ENCODE measurements at places on chromosomes 2 and 18. TPM values are rescaled to one million over a fixed set of nuclear protein-coding genes. Genes with fewer than 3 reads are reported as not detected.

- no peak for DNase-seq
- H3K4me3 ChIP-seq, result no peak overlapping the region
- H3K36me3 ChIP-seq, result no peaks in the 10 kb centered on the region
- H3K27me3 ChIP-seq, result no peaks in the 10 kb centered on the region
- H3K27ac ChIP-seq, result no peak overlapping the region
Measured at GRCh38 chr2:151716721-151717120, 17.6 kb downstream of the NEB start.

GRCh38 chr2:33038230-33038629, 91.5 kb downstream of the LTBP1 start:
- no peaks in the 10 kb centered on the region for H3K4me1 ChIP-seq
- H3K27ac ChIP-seq, result no peak overlapping the region
- no peak overlapping the region for H3K4me3 ChIP-seq
- DNase-seq, result no peak

DCDC2C gene
- not detected for total RNA-seq

DNA sequence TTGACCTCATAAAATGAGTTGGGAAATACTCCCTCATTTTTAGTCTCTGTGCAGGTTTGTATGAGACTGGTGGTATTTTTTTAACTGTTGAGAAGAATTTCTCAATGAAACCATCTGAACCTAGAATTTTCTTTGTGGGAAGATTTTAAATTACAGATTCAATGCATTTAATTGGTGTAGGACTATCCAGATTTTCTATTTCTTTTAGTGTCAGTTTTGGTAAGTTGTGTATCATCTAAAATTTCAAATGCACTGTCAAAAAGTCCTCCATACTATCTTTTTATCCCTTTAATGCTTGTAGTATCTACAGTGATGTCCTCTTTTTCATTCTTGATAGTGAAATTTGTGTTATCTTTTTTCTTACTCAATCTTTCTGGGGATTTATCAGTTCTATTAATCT, 1.8 kb upstream of the BOK start:
- H3K4me1 ChIP-seq, result peaks cover 28% of the 10 kb centered on the region
- no peak for DNase-seq
- no peaks in the 10 kb centered on the region for H3K27me3 ChIP-seq
- H3K36me3 ChIP-seq, result no peaks in the 10 kb centered on the region
- no peak overlapping the region for H3K27ac ChIP-seq
- H3K4me3 ChIP-seq, result no peak overlapping the region

- no peaks in the 10 kb centered on the region for H3K36me3 ChIP-seq
- H3K27me3 ChIP-seq, result no peaks in the 10 kb centered on the region
- H3K4me1 ChIP-seq, result peaks cover 16% of the 10 kb centered on the region
Measured at GRCh38 chr2:109499566-109499965, 114.2 kb downstream of the SEPTIN10 start.

DNA sequence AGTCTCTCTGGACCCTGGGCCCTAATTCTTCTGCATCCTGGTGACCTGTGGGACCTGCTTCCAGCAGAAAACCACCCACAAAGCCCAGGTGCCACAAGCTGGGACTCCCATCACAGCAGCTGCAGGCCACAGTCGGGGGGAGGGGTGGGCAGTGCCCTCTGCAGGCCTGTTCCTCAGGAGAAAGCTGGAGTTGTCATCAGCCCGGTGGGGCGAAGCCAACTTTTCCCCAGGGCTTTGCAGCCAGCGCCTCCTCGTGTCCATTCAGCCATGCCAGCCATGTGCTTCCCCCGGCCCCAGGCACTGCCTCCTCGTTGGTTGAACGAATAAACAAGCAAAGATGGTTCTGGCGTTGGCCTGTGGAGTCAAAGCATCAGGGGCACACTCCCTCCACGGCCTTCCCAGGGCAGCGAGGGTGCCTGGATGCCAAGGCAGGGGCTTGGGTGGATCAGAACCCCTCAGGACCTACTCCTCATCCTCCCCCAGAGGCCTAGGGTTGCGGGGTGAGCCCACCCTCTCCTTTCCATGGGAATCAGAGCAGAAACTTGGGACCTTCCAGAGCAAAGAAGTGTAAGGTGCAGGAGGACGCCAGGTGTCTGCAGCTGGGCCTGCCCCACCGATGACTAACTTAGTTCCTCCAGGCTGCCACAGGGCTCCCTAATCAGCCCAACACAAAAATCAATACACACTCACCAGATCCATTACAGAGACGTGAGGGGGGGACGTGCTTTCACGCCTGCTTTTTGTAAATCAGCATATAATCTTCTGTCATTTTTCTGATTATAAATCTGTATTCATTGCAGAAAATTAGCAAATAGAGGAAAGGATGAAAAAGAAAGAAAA, 75.7 kb upstream of the RAB6C start:
- H3K27ac ChIP-seq, result no peak overlapping the region
- no peaks in the 10 kb centered on the region for H3K36me3 ChIP-seq
- DNase-seq, result peak; percentile 52
- no peak overlapping the region for H3K4me3 ChIP-seq
- no peaks in the 10 kb centered on the region for H3K27me3 ChIP-seq
- no peaks in the 10 kb centered on the region for H3K4me1 ChIP-seq

- no peaks in the 10 kb centered on the region for H3K36me3 ChIP-seq
- no peaks in the 10 kb centered on the region for H3K27me3 ChIP-seq
- no peak overlapping the region for H3K27ac ChIP-seq
- no peak for DNase-seq
- H3K4me1 ChIP-seq, result no peaks in the 10 kb centered on the region
Measured at GRCh38 chr2:12896318-12896982, 179.7 kb downstream of the TRIB2 start.

GRCh38 chr2:70442301-70443077, 111.1 kb downstream of the TGFA start:
- no peak overlapping the region for H3K4me3 ChIP-seq
- no peak overlapping the region for H3K27ac ChIP-seq
- no peak for DNase-seq

DNA sequence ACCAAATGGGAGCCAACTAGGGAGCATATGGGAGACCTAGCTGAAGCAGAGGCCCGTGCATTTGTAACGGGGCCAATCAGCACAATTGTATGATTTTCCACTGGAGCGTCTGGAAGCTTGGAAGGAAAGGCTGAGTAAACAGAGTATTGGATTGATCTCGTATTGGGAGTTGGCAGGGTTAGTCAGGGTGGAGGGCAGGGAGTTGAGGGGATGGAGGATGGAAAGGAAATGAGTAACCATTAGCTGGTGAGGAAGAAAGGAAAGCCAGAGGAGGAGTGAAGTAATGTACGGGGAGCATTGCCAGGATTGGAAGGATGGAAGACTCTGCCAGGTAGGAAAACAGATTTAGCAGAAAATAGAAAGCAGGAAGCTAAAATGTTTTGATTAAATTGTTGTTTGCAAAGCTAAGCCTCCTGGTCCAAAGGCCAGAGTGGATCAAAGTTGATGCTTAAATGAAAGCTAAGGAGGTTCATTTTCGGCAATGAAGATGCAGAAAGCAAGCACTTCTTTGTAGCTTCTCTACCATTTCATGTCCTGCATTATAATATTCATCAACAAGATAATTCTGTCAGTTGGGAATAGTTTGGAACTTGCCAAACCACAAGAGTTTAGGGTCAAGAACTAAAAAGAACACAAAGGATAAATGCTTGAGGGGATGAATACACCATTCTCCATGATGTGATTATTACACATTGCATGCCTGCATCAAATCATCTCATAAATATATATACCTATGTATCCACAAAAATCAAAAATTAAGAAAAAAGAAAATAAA, 75.6 kb upstream of the TTN start:
- DNase-seq, result no peak
- H3K4me1 ChIP-seq, result no peaks in the 10 kb centered on the region
- no peak overlapping the region for H3K27ac ChIP-seq
- H3K4me3 ChIP-seq, result no peak overlapping the region
- H3K27me3 ChIP-seq, result no peaks in the 10 kb centered on the region

DNA sequence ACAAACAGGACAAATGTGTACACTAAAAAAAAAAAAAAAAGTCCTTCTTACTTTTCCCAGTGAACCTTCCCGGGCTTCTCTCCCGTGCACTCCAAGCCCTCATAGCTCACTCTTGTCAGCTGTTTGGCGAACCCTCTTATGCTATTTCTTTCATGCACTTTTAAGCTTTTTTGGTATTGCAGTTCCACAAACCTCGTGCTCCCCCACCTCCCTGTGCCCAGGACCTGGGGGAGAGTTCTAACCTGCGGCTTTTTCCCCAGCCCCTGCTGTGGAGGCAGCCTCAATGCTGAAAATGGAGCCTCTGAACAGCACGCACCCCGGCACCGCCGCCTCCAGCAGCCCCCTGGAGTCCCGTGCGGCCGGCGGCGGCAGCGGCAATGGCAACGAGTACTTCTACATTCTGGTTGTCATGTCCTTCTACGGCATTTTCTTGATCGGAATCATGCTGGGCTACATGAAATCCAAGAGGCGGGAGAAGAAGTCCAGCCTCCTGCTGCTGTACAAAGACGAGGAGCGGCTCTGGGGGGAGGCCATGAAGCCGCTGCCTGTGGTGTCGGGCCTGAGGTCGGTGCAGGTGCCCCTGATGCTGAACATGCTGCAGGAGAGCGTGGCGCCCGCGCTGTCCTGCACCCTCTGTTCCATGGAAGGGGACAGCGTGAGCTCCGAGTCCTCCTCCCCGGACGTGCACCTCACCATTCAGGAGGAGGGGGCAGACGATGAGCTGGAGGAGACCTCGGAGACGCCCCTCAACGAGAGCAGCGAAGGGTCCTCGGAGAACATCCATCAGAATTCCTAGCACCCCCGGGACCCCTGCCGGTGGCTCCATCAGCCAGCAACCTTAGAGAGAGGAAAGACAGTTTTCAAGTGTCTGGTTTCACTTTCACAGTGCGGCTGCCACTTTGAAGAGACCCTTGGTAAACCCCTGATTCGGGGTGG, 826 bp downstream of the KCNE4 start:
- peaks cover 21% of the 10 kb centered on the region for H3K4me1 ChIP-seq
- DNase-seq, result no peak
- H3K4me3 ChIP-seq, result peak overlapping the region; percentile 29
- no peaks in the 10 kb centered on the region for H3K36me3 ChIP-seq
- H3K27ac ChIP-seq, result peak overlapping the region; percentile 83

DNA sequence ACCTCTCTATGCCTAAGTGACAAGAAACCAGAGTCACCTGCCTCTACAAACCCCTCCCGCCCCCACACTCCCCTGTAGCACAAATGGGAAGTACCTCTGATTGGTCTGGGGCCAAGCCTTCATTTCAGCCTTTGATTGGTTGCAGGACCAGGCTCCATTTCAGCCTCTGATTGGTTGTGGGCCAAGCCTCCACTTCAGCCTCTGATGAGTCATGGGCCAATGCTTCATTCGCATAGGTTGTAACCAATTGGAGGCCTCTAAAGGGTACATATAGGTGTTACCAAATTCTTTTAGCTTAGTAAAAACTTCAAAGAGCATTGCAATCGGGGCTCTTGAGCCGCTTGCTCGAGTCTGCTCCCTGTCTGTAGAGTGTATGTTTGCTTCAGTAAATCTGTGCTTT, 25.0 kb downstream of the CCDC102B start:
- no peaks in the 10 kb centered on the region for H3K27me3 ChIP-seq
- no peak overlapping the region for H3K27ac ChIP-seq
- no peak for DNase-seq
- no peak overlapping the region for H3K4me3 ChIP-seq

DNA sequence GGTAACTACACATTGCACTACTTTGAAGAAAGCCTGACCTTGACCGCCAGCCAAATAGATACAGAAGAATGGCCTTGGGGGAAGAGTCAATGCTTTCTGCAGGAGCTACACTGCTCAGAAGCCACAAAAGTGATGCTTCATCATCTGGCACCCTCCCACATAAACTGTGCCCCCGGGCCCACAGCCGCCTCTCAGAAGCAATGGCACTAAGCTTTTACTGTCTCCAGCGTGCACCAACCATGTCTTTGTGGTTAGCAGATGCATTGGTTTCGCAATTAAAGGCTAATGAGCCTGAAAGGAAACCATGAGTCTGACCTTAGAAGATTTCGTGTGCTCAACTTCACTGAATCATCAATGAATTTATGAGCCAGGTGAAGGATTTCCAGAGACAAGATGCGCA, 209.4 kb upstream of the TRIB2 start:
- DNase-seq, result no peak
- no peaks in the 10 kb centered on the region for H3K36me3 ChIP-seq
- no peak overlapping the region for H3K4me3 ChIP-seq
- H3K27me3 ChIP-seq, result no peaks in the 10 kb centered on the region
- peaks cover 6% of the 10 kb centered on the region for H3K4me1 ChIP-seq

Data from right atrium auricular region (tissue), 2 donors.